ENCODE measurements at places on chromosomes 4 and X.

DNA sequence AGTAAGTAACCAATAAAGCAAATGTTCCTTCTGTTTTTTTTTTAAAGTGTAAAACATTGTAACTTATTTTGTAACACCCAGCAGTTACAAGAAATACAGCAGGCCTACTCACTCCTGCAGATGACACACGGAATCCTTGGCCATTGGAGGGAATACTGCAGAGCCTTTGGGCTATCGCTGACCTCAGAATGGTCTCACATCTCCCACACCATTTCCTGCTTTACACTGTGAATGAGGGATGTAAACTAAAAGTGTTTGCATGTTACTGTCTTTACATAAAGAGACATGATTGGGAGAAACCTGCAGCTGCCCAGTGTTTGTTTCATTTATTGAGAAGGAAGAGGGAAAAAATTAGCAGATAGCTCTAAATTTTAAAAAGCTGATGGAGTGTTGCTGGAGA is 64.1 kb downstream of the USP46 start:
- no peak for DNase-seq

DNA sequence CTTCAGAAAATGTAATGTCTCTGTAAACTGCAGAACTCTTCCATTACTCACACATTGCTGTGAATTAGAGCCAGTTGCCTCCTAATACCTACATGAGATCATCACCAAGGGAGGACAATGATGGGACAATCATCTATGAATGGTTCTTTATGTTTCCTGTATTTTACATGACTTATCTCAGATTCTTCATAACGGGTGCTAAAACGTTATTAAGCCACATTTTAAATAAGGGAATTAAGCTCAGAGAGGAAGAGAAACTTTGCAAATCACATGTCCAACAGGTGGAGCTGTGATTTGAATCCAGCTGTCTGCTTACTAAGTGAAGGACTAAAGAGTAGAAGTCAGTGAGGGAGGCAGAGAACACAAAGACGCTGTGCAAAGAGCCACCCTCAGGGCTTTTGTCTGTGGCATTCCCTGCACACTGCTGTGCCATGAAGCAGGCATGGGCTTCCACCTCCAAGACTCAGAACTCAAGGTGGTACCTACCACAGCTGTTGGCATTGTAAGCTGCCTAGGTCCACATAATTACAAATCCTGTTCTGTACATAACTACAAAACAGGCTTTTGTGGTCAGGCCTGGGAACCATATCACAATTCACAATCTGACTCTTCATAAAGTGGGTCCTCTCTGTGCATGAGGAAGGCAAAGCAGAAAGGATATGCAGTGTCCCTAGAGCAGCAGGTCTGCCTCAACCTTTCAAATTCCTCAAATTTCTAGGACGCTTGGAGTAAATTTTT is 12.8 kb downstream of the TBC1D9 start:
- DNase-seq = no peak

DNA sequence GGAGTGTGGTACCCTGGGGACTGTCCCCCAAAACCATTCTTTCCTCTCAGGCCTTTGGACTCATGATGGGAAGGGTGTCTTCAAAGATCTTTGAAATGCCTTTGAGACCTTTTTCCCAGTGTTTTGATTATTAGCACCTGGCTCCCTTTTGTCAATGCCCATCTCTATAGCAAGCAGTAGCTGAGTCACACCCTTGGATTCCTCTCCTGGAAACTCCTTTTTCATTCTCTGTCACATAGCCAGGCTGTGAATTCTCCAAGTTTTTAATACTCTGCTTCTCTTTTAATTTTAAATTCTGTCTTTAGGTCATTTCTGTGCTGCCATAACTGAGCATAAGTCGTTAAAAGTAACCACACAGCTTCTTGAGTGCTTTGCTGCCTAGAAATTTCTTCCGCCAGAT is 29.7 kb downstream of the IL21 start:
- no peak for DNase-seq

DNA sequence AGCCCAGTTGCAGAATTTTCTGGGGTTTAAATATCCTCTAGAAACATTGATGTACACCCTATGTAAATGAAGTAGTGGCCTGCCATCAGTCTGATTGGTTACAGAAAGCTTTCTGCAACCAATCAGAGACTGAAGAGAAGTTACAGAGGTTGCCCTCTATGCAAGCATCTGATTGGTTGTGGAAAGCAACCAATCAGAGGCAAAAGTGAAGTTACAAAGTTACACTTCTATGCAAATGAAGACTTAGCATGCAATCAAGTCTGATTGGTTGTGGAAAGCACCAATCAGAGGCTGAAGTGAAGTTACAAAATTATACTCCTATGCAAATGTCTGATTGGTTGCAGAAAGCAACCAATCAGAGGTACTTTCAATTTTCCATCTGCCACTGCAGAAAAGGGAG is 51.9 kb upstream of the USP9X start:
- no peak for DNase-seq

DNA sequence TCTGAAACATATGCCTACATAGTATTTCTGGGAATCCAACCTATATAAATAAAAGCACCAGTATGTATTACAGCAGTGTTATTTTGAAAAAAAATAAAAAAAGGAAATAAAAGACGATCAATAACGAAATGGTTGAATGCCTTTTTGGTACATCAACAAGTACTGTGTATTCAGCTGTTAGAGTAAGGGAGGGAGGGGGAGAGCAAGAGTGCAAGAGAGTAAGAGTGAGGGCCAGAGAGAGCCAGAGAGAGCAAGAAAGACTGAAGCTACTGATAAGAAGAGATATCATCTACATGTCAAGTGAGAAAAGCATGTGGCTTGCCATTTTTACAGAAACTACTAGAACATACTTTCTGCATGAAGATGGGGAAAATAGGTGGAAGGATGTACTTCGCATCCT is 1.8 kb downstream of the SPIN4 start:
- no peak for DNase-seq

- peak; percentile 30 for DNase-seq
Observed at GRCh38 chrX:135395064-135395463, 26.7 kb upstream of the SMIM10L2A start.

- peak; percentile 57 for DNase-seq
Observed at GRCh38 chr4:1200425-1201035, 28.1 kb upstream of the SPON2 start.

Data from WERI-Rb-1 (cell line).